Chondrocyte (in vitro differentiated cells): ENCODE measurements at places on chromosomes 5 and 9. TPM values are rescaled to one million over a fixed set of nuclear protein-coding genes. Genes with fewer than 3 reads are reported as not detected.

Gene ENTPD2
- 0.15 TPM in 1 of 3 replicates, not detected in the others for total RNA-seq

Gene CDC20B
- not detected in 3 replicates for total RNA-seq

Gene C8G
- total RNA-seq, result 2.2 TPM in 1 of 3 replicates, not detected in the others

Gene PCDHGA8
- total RNA-seq, result 0.47 to 0.59 TPM (median 0.51 TPM) in 3 replicates

Gene C9orf43
- total RNA-seq, result 0.19 to 0.37 TPM in 2 of 3 replicates, not detected in the other

Gene SHB
- total RNA-seq, result 19.6 to 25.1 TPM (median 23.8 TPM) in 3 replicates

Gene PCDHB16
- 4.3 to 6.1 TPM (median 5.9 TPM) in 3 replicates for total RNA-seq
